Left ventricle myocardium superior (tissue), 1 donor: ENCODE measurements at places on chromosomes 6 and 20. TPM values are rescaled to one million over a fixed set of nuclear protein-coding genes. Genes with fewer than 3 reads are reported as not detected.
A peak's percentile ranks its signal among the peaks of the same experiment; 100 is the strongest.

Gene ZMYND8
- total RNA-seq, result 40.1 TPM

GRCh38 chr6:128097009-128097408 is 196.2 kb upstream of the THEMIS start:
- no peak for DNase-seq

DNA sequence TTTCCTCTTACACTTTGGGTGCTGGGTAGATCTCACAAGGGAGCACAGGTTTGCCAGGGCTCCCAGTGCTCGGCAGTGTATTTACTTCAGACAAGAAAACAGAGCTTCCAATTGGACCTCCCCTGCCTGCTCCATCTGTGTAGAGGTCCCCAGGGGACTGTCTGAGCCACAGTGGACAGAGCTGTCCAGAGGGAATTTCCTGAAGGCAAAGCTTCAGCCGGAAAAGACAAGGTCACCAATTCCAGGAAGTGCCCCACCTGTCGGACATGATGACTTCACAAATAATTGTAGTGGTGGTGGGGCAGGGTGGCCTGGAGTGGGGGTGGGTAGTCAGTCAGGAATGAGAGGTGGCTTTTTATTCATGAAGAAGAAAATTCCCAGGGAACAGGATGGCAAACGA is 18.6 kb downstream of the ADGRF5 start:
- DNase-seq, result peak; percentile 33

DNA sequence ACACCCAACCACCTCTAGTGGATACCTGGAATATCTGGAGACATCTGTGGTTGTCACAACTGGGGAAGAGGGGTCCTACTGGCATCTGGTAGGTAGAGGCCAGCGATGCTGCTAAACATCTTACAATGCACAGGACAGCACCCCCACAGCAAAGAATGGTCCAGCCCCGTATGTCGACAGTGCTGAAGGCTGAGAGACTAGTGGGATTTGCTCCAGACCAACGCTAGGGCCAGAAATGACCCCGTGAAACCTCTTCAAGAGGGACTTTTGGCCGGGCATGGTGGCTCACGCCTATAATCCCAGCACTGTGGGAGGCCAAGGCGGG is 7.2 kb downstream of the PREX1 start:
- DNase-seq, result no peak

GRCh38 chr20:53163486-53163885 is 191.3 kb downstream of the TSHZ2 start:
- DNase-seq, result no peak

GRCh38 chr6:64733433-64733832 is 973.6 kb downstream of the EYS start:
- DNase-seq, result no peak

Gene OR12D3
- not detected for total RNA-seq

Gene GTSF1L
- not detected for total RNA-seq

Gene CTAGE9
- not detected for total RNA-seq
